ENCODE measurements at places on chromosomes 4 and X.
A peak's percentile ranks its signal among the peaks of the same experiment; 100 is the strongest.

- DNase-seq: no peak
These were observed 31.3 kb downstream of the IGFBP7 start for GRCh38 chr4:57078685-57079521.

DNA sequence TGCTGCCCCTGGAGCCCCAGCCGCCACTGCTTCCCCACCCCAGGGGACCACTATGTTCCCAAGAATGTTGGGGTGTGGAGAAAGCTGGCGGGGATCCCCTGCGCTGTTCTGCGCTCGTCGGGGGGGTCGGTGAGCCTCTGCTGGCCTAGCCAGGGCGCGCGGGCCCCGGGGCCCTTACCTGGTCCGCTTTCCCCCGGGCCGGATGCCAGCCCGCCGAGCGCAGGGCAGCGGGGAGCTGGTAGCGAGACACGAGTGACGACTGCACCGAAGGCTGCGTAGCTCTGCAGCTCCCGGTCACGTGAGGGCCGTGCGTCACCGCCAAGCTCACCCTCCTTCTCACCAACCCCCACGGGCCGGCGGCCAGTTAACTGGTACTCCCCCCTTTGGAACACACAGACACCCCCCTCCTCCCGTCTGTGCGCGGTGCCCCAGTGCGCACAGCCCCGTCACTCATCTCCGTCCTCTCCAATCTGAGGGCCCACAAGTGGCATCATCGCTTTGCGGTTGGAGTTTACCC lies at the start of gene BEX1:
BEX1 (minus strand) TSS at position 254 of the 517 bp plus-strand sequence. CDS start 897 bp downstream, outside the sequence.
- no peak for DNase-seq

DNA sequence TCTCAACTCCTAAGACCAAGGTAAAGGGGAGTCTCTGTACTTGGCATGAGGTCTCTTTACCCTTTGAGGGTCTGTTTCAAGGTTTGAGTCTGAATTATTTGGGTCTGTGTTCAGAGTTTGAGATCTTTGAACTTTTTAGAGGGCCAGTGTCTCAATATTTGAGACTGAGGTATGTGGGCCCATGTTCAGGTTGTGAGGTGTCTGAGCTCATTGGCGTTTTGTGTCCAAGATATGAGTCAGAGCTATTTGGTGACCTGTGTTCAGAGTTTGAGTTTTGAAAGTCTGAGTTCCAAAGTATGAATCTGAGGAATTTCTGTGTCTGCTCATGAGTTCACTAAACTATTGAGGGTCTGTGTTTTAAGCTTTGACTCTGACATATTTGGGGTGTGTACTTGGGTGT lies 36.7 kb upstream of the PAGE4 start:
- no peak for DNase-seq

- DNase-seq: no peak
These were observed 21.9 kb downstream of the APOO start for GRCh38 chrX:23885803-23886202.

GRCh38 chrX:150161193-150161592 lies 201.9 kb upstream of the MAMLD1 start:
- DNase-seq: no peak

GRCh38 chr4:41281038-41281634 lies 24.4 kb downstream of the UCHL1 start:
- DNase-seq: peak; percentile 51

DNA sequence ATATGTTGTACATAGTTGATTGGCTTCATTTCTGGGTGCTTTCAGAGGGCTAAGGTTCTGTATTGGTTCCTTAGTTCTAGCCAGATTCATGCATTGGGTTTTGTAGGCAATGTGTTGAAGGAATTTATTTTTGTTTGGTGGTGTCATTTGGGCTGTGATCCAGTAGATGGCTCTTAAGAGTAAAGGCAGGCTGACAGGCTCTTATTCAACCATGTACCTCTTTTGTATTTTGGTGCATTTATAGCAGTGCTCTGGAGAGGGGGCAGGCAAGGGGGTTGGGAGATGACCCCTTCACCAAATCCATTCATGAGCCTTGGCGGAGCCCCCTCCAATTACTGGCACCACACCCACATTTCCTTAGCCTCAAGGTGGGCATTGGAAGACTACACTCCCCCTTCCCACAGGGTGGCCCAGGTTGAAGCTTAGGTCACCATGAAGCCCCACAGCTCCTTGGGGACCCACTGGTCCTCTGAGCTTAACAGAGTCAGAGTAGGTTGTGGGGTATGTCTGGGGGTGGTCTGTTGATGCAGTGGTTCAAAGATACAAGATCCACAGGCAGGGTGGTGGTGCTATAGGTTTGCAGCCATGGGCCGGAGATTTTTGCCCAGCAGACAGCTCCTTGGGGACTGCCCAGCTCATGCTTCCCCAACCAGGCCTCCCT lies 143.0 kb upstream of the GNPDA2 start:
- no peak for DNase-seq

GRCh38 chr4:140688711-140689598 lies 67.2 kb downstream of the TBC1D9 start:
- no peak for DNase-seq

DNA sequence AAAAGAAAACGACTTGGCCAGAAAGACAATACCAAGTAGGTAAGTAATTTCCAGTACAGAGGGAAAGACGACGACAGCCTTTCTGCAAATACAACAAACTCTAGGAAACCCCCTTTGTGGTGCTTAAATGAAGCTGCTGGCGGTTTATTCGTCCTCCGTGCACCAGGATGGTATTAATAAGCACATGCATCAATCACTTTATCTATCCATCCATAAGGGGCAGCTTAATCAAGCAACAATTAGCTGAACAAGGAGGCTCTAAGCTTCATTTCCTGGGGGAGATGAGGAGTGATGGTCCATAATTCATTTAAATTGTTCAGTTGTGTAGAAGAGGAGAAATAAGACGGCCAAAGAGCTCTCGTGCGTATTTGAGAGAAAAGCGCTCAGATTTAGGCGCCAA lies 26.2 kb downstream of the IRF2 start:
- no peak for DNase-seq
